Activated CD4-positive, alpha-beta T cell treated with anti-CD3 and anti-CD28 coated beads for 24 hours (primary cell): ENCODE measurements at places on chromosomes 6 and 20.

DNA sequence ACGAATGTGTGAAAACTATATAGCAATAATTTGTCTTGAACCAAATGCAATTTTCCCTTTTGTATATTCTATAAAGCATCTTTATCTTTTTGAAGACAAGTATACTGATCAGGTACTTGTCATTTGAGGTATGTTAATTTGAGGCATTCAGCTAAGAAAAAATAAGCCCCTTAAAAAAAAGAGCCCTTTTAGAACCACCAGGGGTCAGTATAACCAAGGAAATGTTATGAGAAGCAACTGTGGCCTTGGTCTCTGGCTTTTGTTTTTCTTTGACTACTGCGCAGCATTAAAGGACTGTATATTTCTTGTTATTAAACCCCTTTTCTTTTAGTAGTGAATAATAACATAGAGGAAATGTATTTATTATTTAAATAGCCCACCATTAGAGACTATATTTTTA, 43.1 kb downstream of the CD109 start:
- DNase-seq: no peak

- no peak for DNase-seq
These were observed 1.4 kb upstream of the SLC29A1 start for GRCh38 chr6:44221961-44222335.

GRCh38 chr6:18260448-18261106, 3.8 kb downstream of the DEK start:
- DNase-seq: no peak

GRCh38 chr6:143589162-143589561, 77.6 kb upstream of the FUCA2 start:
- no peak for DNase-seq
